ENCODE measurements at places on chromosomes 6 and 20.
A peak's percentile ranks its signal among the peaks of the same experiment; 100 is the strongest.

GRCh38 chr6:163398115-163398514 lies 16.4 kb upstream of the QKI start:
- DNase-seq: no peak

DNA sequence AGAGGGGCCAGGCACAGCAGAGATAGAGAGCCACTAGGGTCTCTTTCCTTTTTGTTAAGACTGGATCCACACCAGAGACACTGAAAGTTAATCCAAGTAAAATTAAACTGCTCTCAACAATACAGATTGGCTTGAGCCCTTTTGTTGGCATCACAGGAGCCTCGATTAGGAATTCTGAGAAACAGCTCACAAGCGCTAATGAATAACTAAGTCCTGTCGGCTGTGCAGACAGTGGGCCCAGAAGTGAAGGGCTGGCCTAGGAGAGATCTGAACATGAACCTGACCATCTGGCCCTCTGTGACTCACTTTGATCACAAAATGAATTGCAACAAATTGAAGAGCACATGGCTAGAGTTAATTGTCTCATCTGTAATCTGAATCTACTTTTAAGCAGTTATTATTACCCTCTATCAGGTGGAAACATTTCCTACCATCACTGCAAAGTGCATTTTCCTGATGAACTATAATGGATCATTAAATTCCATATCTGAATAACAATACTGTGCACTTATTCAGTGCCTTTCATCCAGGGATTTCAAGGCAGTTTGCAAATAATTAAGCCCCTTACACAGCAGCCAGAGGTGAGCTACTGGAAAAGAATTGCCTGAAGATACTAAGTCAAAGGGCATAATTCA lies 3.2 kb downstream of the BACH2 start:
- DNase-seq: no peak

DNA sequence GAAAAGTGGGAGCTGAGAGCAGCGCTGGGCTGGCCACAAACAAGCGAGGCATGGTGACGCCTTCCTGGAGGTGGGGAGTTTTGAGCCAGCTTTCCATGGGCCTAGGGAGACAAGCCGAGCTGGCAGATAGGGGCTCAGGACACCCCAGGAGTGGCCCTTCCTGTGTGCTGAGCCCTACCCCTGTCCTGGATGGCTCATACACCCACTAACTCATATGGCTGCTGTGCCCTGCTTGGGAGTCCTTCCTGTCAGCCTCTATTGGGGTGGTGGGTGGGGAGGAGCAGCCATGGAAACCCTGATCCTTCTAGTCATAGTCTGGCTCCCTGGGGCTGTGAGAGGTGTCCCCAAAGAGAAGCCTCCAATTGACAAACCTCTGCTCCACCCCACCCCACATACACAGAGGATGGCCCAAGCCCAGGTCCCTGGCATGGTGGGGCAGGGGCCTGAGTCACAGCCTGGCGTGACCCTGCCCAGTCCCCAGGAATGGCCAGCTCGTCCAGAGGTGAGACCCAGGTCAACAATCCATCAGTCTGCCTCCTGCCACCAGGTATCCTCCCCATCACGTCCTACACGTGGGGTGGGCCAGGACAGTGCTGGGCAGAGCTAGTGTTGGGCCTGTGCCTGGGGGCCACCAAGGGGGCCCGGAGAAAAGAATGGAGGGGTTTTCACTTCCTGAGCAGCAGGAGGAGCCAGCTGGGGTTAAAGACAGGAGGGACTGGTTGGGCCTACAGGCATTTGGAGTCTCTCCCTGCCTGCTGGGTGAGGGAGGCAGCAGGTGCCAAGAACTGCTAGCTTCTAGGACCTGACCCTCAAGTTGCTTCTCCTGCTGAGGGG lies 52.2 kb downstream of the MRPL14 start:
- no peak for DNase-seq

DNA sequence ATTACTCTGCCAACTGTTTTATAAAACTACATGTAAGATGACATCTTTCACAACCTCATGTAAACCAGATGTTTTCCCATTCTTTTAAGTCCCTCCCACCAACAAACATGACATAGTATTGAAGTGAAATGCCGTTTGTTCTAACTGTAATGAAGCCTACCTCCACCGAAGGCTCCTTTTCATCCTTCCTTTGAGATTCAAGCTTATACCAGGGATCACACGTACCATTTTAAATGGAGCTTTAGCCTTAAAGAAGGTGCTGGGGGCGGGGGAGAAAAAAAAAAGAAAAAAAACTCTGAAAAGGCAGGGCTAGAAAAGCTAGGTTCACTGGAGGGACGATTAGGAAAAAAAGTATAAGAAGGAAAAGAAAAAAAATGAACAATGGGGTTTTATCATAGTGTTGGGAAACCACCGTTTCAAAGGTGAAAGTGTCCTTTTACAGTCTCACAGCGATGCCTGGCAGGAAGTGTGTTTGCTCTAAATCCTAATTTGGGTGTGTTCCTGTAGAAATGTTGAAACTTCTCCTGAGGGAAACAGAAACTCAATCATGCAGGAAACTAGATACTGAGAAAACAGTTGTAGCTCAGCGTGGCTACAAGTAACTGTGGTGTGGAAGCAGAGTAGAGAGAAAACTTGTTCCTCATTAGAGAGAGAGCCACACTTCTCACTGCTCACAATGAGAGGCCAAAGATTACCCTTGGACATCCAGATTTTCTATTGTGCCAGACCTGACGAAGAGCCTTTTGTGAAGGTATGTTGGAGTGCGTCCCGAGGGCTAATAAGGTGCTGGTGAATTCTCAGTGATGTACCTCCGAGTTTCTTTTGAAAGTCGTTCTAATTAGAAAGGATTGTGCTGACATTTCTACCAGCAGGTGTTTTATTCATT lies 37.6 kb upstream of the HINT3 start:
- peak; percentile 65 for DNase-seq

DNA sequence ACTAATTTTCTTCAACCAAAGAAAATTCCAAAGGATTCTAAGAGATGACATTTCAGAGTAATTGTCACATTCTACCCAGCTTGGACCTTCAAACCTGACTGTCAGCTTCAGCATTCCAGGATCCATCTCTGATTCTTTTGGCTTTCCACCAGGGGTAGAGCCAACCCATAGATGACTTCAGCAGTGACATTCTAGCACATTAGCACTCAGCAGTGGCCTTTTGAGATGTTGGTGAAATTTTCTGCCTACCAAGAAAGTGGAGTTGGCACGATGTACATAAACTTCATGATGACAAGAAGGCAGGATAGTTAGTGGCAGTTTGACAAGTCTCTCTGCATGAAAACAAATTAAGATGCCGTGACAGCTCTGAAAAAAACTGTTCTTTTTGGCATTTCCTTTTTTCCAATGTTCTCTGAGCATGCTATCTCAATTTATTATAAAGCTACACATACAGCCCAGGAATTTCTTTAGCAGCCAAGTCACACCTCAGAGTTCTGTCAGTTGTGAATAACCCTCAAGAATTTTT lies 466.5 kb upstream of the RNF217 start:
- no peak for DNase-seq

- DNase-seq: no peak
These were observed 24.9 kb upstream of the SULF2 start for GRCh38 chr20:47810116-47810677.

DNA sequence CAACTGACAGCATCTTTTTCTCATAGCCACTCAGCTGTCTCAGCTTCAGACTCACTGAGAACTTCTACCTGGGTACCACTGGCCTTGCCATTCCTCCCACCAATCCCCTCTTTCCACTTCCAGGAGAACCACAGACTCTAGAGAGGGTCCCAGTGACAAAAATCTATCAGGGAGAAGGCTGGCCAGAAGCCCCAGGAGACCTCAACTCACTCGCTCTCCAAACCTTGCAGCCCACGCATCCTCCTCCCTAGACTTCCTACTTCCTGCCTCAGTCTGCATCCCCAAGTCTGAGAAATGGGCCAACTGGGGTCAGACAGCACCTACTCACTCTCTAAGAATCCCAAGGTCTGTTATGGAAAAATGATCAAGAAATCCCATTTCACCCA lies 1.2 kb downstream of the TMEM239 start:
- peak; percentile 12 for DNase-seq

DNA sequence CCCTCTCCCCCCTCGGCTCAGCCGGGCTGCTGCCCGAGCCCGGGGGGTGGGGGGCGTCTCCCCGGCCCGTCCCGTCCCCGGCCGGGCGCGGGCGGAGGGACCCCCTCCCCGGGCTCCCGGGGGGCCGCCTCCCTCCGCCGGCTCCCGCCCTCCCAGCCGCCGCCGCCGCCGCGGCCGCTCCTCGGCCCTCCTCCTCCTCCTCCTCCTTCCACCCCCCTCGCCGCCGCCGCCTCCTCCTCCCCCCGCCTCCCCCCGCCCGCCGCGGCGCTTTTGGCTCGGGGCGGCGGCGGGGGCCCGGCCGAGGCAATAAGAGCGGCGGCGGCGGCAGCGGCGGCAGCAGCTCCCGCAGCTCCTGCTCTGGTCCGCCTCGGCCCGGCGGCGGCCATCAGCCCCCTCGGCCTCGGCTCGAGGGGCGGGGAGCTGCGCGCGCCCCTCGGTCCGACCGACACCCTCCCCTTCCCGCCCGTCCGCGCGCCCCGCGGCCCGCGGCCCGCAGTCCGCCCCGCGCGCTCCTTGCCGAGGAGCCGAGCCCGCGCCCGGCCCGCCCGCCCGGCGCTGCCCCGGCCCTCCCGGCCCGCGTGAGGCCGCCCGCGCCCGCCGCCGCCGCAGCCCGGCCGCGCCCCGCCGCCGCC lies 38.7 kb downstream of the GNAS start:
- peak; percentile 73 for DNase-seq

DNA sequence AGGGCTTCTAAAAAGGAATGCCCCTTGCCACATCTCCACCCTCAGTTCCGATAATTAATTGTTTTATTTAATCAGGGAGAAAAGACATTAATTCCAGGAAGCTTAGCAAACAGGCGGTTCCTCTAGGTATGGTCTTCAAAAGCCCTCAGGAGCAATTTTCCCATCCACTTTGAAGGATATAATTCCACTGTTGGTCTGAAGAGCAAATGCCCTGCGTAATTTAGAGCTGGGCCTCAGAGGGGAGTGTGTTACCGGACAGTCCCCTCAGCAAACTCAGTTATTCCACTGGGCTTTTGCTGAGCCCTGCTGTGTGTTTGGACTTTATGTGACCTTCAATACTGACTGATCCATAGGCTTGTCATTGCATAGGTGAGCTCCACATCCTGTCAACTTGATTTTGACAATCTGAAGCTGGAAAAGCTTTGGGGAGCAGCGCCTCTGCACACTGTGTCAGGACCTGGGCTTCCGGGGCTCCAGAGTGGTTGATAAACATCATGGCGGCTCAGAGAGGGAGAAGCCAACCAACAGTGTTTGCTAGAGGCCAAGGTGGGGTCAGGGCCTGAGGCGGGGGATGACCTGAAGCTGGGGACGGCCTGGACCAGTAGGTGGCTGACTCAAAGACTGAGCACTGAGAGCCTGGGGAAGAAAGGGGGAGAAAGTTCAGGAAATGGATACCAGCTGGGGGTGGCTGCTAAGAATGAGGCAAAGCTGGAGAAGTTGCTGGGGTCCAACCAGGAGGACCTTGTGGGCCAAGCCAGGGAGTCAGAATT lies 43.5 kb downstream of the PPP1R14C start:
- DNase-seq: no peak

DNA sequence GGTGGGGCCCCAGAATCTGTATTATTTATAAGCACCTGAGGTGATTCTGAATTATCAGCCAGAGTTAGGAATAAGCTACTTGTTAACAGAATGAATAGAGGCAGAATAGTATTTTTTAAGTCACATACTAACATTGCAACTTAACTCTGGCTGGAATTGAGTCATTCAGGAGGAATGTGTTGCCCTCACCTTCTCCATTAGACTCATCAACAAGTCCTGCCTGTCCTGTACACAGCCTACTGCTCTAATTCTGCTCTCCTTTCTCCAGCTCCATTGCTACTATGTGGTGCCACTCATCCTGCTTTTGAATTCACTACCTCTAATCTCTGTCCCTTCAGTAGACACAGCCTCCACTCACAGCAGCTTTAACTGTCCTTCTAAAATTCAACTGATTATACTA lies 669.4 kb downstream of the DHX35 start:
- DNase-seq: no peak

DNA sequence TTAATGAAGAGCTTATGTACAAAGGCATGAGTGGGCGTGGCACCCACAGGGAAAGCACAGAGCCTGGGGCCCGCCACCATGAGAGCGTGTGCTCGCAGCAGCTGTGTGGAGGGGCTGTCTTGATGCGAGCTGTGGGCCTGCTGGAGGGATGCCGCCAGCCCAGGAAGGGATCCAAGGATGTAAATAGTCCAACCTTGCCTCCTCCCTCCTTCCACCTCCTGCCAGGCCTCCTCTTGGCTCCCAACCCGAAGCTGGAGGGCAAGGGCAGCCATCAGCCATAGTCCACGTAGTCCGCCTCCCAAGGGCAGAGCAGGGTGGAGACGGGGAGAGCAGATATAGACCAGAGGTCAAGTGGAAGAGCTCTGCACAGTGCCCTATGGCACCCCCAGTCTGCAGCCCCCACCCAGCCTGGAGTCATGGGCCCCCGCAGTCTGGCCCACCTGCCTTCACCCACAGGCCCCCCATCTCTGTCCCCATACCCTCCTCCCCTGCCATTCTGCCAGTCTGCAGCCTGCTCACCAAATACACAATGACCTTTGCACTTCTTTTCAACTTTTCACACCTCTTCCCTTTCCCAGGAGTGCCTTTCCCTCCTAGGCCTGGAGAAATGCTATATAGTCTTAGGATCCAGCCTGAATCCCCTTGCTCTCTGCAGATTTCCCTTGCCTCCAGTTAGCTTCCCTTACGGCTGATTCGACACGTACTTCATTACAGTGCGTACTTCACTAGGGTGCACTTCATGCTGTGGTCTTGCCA lies 77.1 kb downstream of the SHLD1 start:
- DNase-seq: no peak

GRCh38 chr20:6492271-6493055 lies 275.0 kb upstream of the BMP2 start:
- DNase-seq: no peak

DNA sequence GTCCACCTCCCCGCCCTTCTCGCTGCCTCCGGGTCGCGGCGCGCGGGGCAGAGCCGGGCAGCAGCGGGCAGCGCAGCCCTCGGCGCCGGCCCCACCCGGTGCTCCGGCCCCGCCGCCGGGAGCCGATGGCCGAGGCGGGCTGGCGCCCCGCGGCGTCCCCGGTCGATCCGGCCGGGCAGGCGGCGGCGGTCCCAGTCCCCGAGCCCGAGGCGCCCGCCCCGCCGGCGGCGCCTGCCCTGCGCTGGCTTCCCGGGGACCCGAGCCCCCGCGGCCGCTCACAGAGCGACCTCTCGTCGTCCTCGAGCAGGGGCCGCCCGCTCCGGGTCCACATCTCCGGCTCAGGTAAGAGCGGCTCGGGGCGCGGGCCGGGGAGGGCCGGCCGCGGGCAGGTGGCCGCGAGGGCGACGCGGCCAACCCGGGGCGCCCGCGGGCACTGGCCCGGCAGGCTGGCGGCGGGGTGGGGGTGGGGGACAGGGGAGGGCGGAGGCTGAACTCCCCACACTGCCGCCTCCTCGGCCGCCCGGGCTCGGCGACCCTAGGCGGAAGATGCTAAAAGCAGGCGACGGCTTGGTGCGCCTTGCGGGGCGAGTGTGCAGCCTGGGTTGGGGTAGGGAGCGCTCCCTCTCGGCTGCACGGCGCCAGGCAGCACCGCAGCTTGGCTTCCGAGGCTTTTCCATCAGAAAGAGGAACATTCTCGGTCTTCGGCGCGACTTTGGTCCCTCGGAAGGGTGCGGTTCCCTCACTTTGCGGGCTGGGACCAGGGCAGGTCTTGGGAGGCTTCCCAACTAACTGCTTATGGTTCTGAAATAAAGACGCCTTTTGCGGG lies 25.6 kb upstream of the FUCA2 start:
- DNase-seq: peak; percentile 64

GRCh38 chr6:77038807-77039206 lies 424.5 kb downstream of the HTR1B start:
- no peak for DNase-seq

GRCh38 chr20:43537921-43538877 lies 20.6 kb upstream of the SGK2 start:
- peak; percentile 66 for DNase-seq

- peak; percentile 29 for DNase-seq
These were observed 52.5 kb downstream of the MAFB start for GRCh38 chr20:40636486-40636885.
